ENCODE measurements at places on chromosomes 16 and 17.

- no peak for DNase-seq
These were observed 389.8 kb downstream of the SNX29 start for GRCh38 chr16:12366313-12366712.

GRCh38 chr16:920717-921116 lies 50.1 kb downstream of the LMF1 start:
- no peak for DNase-seq

GRCh38 chr17:4236456-4236855 lies 27.3 kb downstream of the ANKFY1 start:
- DNase-seq, result no peak

- DNase-seq, result no peak
These were observed 578 bp downstream of the RAC3 start for GRCh38 chr17:82031885-82032627.

DNA sequence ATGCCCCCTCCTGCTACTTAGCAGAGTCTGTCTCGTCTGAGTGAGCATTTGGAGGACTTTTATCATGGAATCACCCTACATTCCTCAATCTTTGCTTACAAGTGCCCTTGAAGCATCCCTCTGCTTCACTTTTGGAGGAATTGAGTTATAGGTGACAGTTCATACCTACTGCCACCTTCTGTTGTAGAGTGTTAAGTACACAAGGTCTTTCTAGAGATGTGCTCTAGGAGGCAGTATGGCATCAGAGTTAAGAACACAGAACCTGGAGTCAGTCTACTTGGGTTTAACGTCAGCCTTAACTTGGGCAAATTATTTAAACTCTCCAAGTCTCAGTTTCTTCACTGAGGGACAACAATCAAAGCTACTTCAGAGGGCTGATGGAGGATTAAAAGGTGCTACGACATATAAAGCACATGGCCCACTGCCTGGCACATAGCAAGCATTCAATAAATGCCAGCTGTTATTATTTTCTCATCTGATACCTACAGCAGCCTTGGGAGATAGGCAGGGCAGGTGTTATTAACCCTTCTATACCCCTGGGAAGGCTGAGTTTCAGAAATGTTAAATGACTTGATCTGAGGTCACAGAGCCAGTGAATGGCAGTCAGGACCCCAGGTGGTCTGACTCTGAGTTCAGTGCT lies 62.2 kb downstream of the UTP18 start:
- DNase-seq, result no peak

DNA sequence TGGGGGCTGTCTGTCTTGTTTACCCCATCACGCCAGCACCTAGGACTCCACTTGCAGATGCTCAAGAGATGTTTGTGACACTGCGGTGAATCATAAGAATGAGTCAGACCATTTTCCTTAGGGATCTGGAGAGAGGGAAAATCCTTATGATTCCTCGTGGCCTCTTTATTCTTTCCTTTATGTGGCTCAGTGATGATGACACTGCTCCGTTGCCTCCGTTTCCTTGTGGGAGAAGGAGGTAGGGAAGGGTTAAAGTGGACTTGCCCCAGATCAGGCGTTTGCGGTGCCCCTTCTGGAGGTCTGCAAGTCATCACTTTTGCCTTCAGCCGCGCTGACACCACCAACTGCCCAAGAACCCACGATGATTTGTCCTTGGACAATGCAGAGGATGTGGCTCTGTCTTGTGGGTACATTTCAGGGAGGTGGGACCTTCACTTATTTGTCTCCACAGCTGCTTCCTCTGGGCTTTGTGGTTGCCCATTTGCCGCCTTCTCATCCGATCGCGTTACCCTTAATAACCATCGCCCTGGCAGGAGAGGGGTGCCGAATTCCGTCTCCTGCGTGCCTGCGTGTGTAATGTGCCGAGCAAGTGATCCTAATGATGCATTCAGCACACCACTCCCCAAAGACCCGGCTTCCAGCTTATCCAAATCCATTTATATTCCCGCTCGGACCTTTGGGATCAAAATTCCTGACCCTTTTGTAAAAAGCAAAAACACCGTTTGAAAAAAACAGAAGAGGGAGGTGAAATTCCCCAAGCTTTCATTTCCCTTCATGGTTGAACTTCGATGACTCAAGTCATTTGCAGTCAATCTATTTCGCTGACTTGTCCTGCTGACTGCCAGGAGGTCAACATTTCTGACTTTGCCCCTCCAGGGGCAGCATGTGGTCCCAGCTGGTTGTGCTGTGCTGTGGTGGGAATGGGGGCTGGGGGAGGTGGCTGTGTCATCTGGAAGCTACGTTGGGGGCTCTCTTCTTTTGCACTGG lies 87.2 kb upstream of the IRX3 start:
- no peak for DNase-seq

DNA sequence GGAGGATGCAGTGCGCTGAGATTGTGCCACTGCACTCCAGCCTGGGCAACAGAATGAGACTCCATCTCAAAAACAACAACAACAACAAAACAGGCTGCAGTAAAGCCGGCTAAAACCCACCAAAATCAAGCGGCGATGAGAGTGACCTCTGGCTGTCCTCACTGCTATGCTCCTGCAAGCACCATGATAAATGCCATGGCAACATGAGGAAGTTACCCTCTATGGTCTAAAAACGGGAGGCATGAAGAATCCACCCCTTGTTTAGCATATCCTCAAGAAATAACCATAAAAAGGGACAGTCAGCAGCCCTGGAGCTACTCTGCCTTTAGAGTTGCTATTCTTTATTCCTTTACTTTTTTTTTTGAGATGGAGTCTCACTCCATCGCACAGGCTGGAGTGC lies 8.4 kb upstream of the LGALS3BP start:
- no peak for DNase-seq

- no peak for DNase-seq
These were observed 46.6 kb upstream of the GSG1L start for GRCh38 chr16:28110074-28110473.

GRCh38 chr16:52209227-52209626 lies 337.7 kb downstream of the TOX3 start:
- DNase-seq, result no peak

DNA sequence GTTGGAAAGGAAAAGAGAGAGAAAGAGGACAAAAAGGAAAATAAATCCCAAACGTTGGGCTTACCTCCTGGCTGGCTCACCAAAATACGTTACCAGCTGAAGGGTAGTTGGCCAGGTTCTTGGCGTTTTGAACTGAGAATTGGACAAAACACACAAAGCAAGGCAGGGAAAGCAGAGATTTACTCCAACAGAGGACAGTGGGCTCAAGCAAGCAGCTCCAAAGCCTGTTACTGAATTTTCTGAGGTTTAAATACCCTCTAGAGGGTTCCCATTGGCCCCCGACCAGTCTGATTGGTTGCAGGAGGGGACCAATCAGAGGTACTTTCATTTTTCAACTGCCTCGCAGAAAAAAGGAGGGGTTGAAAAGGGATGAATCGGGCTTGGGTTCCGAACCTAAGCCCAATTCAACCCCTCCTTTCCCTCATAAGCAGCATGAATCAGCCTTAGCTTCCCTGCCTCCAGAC lies 55.6 kb upstream of the ALOX12 start:
- no peak for DNase-seq

DNA sequence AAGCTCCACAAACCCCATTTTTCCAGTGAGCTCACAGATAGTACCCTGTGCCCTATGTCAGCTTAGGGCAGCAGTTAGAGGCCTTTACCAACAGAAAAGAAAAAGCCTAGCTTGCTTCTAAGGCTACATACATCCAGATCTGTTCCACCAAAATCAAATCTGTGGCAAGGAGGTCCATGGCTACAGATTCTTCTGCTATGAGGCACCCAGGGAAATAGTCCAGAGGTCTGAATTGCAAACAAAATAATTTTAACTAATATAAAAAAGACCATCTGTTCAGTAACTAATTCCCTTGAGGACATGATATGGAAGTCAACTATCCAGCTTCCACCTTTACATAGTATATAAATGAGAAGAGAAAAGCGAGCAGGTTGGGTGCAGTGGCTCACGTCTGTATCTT lies 129.3 kb downstream of the PARN start:
- no peak for DNase-seq

DNA sequence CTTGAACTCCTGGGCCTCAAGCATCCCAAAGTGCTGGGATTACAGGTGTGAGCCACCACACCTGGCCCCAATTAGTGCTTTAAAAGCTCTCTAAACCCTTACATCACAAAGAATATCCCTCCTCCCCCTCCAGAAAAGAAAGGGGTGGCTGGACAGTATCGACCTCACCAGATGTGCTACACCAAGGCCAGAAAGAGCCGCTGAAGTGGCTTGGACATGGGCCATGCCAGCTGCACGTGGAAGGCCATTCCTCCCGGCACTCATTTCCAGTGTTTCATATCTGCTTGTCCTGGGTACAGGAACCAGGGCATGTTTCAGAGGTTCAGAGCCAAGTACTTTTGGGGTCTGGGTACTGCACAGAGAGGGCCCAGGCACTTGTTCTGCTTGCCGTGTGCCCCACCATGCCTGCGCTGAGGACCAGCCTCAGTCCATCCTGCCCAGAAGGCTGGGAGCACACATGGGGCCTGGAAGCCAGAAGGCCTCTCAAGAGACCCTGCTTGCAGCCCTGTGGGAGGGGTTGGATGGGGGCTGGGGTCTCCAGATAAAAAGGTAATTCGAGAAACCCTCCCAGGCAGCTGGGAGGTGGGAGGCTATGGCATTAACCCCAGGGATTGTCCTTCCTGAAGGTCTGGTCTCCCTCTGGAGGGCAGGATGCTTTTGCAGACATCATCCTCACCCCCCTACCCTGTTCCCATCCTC lies 3.5 kb upstream of the SRRM2 start:
- no peak for DNase-seq

GRCh38 chr16:9607515-9608230 lies 516.2 kb downstream of the HAPSTR1 start:
- DNase-seq, result no peak

DNA sequence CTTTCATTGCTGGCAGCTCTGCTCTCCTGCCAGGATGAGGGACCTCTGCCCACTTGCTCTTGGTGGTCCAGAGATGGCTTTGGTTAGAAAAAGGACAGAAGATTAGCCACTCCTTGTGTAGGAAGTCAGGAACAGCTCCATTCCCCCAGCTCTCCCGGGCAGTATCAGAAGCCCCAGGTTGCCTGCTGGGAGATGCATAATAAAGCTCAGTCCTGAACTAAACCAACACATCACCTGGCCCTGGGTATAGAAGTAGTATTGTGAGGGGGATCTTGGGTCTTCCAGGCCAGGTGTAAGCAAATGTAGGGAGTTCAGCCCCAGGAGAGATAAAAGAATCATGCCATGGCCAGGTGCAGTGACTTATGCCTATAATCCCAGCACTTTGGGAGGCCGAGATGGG lies 52.4 kb downstream of the NEUROD2 start:
- no peak for DNase-seq

DNA sequence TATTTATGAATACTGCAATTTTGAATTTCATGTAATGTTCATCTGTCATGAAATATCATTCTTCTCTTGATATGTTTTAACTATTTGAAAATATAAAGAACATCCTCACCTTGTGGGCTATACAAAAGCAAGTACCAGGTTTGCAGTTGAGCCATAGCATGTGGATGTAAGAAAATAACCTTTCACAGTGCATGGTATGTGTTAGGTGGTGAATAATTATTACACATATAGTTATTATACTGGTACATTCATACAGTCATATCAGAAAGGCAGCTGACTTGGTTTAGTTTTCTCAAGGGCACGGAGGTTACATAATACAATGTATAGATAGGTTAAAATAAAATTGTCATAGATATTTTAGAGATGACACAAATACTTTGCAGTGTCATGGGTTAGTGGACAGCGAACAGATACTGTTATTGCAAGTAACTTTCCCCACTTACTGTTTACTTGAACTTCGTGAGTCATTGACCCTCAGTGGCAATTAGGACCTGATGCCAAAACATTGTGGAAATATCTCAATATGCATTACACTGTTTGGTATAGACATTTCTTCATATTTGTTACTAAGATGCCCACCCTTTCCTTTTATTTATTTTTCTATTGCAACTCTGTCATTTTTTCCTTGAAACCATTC lies 445.4 kb upstream of the GOT2 start:
- no peak for DNase-seq

DNA sequence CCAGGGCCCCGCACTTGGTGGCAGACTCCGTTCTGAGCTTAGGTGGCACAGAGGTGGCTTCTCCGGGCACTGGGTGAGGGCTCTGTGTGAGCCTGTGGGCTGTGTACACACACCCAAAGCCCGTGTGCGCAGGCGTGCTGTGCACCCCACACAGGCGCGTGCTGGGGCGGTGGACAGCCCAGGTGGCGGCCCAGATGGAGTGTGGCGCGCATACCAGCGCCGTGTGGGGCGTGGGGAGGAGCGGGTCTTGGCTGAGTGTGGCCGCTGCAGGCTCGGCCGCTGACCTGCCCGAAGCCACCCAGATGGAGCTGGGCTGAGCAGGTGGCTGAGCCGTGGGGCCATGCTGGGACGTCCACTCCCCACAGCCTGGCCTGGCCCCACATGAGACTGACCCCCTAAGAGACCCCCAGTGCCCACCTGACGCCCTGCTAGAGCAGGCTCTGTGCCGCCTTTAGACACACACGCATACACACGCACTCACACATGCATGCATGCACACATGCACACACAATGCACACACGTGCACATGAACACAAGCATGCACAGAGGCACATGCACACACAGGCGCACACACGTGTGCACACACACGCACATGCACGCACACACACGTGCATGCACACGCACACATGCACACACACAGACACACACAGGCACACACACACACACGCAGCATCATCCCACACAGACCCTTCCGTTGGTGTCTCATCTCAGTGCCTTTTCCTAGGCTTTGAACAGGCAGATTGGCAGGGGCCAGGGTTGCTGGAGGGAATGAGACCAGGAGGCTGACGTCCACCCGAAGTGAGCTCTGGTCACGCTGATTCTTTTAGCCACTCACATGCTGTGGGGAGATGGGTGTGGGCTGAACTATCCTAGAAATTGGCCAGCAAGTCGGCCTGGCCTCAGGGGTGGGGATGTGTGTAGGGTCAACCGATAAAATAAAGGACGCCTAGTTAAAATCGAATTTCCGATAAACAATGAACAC lies 2.1 kb downstream of the PRR35 start:
- no peak for DNase-seq

DNA sequence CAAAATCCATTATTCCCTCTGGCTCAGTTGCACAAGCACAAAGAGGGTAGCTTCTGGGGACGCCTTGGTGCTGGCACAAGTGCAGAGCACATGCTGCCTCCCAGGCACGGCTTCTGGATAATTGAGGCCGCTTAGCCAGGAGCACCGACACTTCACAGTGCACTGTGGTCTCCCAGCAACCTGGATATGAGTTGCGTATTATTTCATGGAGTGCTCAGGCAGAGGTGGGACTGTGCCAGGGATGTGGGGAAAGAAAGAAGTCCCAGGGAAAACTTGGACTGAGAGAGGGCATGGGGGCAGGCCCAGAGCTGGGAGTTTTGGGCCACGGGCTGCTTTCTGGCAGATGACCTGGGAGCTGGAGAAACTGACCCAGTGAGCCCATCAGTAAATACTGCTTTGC lies 37.5 kb downstream of the MPRIP start:
- DNase-seq, result no peak

GRCh38 chr16:87043231-87044031 lies 273.8 kb downstream of the C16orf95 start:
- no peak for DNase-seq

All from stimulated activated CD8-positive, alpha-beta memory T cell treated with anti-CD3 and anti-CD28 coated beads, Interleukin-4, amount 100 ng/mL, for 1 hour (primary cell).